ENCODE measurements at places on chromosomes 4 and X. TPM values are rescaled to one million over a fixed set of nuclear protein-coding genes. Genes with fewer than 3 reads are reported as not detected.

GRCh38 chr4:74682567-74683359 is 111.6 kb downstream of the BTC start:
- H3K27me3 ChIP-seq: no peaks in the 10 kb centered on the region
- no peaks in the 10 kb centered on the region for H3K36me3 ChIP-seq
- H3K27ac ChIP-seq: no peak overlapping the region

Gene SCML2
- 2.5 TPM for total RNA-seq

Gene HPGD
- 107 TPM for total RNA-seq

Gene SHROOM4
- total RNA-seq: 10.0 TPM

DNA sequence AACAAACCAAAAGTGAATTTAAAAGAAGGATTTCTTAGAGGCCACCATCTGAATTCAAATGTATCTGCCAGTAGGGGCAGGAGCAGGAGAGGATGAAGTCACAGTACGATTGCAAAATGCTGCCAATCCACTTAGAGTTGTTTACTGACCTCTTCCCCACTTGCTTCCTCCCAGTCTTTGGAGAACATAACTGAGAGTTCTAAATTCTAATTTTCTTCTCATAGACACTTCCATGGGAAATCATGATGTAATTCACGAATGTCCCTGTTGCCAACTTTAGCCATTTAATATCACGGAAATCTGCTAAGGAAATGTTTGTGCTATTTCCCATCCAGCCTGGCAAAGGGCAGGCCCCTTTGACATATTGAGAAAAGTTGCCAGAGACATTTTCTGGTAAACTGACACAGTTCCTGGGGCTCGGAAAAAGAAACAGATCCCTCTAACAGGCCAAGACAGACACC is 33.6 kb upstream of the NOCT start:
- DNase-seq: no peak
- H3K27me3 ChIP-seq: no peaks in the 10 kb centered on the region
- peak overlapping the region; percentile 67 for H3K27ac ChIP-seq
- H3K4me1 ChIP-seq: peaks cover 11% of the 10 kb centered on the region
